NCI-H510A treated with DMSO at 0.1 percent for 48 hours (cell line): ENCODE measurements at places on chromosomes 7 and 10.

DNA sequence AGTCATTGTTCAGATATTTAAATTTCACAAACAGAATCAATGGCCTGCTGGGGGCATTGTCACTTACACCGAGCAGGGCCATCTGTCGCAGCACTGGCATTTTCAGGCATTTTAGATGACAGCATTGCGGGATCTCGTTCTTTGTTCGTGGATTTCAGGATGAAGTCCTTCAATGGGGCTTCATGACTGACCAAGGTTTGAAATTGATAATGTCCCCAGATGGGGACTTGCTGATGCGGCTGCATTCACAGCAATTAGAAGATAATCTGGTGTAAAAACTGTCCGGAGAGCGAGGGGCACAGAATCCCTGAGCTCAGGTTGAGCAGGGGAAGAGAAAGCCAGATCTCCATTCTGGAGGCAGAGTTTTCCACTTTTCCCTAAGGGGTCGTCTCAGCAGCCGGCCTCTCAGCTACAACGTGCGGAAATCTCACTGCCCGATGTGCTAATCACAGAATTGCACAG lies 1.9 kb upstream of the C7orf33 start:
- no peak for DNase-seq

GRCh38 chr7:1889556-1890181 lies 219.6 kb downstream of the ELFN1 start:
- DNase-seq = no peak

- DNase-seq = no peak
Observed at GRCh38 chr7:135197343-135197742, 14.0 kb downstream of the WDR91 start.

- no peak for DNase-seq
Observed at GRCh38 chr7:25249772-25250171, 21.5 kb upstream of the NPVF start.

GRCh38 chr7:150879345-150879744 lies 27.0 kb downstream of the AOC1 start:
- no peak for DNase-seq

DNA sequence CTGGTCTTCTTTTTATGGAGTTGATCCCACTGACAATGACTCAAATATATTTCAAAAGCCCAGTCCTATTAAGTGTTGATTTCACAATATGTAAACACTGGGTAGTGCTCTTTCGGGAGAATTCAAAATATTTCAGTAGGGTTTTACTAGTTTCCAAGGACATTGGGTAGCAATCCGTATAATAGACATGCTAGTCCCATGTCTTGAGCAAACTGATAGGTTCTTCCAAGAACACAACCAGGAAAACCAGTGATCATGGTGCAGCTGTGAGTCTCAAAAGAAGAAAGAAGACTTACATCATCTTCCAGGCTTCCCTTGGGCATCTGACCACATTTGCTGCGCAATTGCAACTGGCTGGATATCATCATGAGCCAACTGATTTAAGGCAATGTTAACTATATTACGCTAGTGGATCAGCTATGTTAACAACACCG lies 59.3 kb upstream of the APBB1IP start:
- DNase-seq = no peak

- no peak for DNase-seq
Observed at GRCh38 chr7:123372368-123372767, 162.0 kb downstream of the IQUB start.
